ENCODE measurements at places on chromosomes 4 and X.

DNA sequence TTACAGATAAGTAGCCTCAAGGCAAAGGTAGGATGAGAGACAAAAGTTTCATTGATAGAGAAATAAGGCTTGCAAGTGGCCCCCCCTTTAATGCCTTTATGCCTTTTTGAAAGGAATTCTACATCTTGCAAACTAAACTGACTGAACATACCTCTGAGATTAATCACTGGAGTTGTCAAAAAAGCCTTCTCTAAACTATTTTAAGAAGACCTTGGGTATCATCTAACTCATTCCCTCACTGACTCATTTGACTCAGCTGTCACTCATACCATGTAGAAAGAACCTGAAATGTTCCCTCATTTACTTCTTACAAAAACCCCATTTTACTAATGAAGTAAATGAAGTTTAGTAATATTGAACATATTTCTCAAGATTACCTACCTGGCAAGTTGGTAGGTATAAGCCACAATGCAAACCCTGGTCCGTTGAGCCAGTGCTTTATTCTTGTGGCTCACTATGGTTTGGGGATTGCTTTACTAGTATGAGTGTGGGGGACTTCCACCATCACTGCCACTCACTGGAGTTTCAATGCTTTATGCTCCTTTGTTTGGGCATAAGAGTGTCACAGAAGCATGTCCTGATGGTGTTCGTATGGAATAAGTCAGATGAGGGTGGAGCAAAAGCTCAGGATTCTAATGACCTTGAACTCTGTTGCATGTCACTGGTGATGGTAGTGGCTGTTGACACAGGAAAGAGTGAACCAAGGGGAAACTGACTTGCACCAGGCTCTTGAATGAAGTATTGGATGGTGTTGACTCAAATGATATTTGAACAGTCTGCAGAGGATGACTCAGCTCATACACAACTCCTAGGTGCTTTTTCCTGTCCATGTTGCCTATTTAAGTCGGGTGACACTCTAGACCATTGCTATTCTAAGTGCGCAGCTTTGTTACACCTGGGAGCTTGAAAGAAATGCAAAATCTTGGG is 305.5 kb upstream of the EMCN start:
- no peak for DNase-seq

DNA sequence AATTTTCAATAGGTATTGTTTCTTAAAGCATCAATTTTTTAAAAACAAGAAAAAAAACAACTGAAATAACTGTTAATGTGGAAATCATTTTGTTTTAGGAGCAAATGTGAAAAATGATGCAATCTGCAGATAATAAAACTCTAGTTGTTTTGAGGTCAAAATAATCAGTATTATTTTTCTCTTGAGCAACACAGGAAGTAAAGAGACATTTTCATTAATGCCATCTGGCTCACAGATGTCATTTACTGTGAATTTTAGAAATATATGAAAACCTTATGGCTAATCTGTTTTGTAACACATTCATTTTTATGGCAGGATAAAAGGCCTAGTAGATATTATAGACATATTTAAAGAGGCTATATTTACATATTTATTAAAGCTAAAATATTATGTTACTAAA is 141.6 kb downstream of the PCDH18 start:
- DNase-seq = no peak

- no peak for DNase-seq
Observed at GRCh38 chr4:54185866-54186265, 43.2 kb upstream of the PDGFRA start.

- DNase-seq = no peak
Observed at GRCh38 chrX:77658886-77659285, 127.1 kb downstream of the ATRX start.

DNA sequence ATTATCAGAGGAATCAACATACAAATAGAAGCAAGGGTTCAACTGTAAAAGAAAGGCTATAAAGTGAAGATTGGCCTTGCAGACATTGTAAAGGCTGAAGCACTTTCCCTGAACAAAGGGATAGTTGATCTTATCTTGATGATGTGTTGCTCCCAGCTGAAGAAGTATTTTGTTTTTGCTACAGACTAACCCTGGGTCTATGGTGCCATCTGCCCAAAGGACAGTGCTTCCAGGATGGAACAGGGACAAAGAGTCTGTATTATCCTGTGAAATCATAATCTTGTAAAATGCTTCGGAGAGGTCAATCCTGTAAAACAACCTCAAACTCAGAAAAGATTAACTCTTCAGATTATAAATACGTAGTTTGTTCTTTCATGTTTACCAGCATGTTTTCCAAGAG is 251.7 kb upstream of the ANKRD50 start:
- DNase-seq = no peak

DNA sequence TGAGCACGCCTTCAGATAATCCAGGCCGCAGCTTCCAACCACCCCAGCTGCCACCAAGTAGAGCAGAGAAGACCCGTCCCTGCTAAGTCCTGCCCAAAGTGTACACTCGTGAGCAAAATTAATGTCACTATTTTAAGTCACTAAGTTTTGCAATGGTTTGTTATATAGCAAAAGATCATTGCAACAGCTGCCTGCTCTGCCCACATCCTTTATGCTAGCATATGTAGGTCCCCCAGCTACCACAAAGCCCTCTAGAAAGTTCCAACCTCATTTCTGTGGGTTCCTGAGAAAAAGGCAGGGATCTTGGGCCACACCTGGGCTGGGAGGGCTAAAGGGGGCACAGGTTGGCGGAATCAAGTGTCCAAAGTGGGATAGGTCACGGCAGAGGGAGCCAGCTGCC is 346.9 kb downstream of the BCOR start:
- DNase-seq = no peak

- DNase-seq = no peak
Observed at GRCh38 chr4:73309211-73309610, 50.6 kb upstream of the ANKRD17 start.

DNA sequence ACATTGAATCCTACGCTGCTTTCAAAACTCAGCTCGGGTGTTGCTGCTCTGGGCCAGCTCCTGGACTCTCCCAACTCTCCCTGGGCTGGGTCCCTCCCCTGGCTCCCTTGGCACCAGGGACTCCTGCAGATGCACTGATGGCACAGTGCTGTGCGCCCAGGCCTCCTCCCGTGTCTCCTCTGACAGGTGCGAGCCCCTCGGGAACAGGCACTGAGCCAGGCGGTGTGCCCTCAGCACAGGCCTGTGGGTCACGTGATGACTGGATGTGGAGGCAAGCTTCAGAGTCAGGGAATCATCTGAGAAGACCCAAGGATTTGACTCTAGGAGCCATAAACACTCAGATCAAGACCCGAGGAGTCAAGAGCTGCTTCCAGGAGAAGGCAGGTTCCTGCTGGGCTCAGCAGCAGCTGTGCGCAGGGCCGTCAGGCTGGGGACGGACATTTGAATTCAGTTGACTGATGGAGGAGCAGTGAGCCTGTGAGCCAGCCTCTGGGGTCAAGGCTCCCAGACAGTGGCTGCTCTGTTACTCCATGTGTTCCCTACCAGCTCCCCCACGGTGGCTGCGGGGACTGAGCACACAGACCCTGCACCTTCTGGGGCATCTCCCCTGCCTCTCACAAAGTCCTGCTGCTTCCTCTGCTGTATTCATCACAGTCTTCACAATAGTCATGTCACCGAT is 33.0 kb downstream of the NAT8L start:
- DNase-seq = no peak

GRCh38 chr4:180768610-180769009 is 1474.6 kb upstream of the TENM3 start:
- no peak for DNase-seq

DNA sequence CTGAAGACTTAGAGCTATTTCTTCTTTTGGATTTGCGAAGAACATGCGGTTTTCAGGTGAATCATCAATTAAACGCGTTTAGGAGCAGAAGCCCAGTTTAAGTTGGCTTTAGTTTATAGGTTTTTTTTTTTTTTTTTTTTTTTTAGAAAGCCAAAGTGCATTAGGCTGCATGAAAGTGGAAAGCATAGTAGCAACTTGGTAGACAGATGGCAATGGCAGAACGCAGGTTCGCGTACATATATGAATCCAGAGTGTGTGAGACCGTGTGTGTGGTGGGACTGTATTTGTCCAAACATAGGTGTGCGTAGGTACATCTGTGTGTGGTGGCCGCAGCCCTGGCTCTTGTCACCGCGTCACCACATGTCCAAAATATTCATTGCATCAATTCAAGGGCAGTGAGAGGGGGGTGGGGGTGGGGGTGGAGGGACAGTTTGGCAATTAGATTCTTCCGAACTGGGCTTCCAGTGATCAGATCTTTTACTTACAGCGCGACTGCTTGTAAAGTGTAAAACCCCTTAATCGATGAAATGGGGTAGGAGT is 901 bp downstream of the JADE1 start:
- DNase-seq = no peak

DNA sequence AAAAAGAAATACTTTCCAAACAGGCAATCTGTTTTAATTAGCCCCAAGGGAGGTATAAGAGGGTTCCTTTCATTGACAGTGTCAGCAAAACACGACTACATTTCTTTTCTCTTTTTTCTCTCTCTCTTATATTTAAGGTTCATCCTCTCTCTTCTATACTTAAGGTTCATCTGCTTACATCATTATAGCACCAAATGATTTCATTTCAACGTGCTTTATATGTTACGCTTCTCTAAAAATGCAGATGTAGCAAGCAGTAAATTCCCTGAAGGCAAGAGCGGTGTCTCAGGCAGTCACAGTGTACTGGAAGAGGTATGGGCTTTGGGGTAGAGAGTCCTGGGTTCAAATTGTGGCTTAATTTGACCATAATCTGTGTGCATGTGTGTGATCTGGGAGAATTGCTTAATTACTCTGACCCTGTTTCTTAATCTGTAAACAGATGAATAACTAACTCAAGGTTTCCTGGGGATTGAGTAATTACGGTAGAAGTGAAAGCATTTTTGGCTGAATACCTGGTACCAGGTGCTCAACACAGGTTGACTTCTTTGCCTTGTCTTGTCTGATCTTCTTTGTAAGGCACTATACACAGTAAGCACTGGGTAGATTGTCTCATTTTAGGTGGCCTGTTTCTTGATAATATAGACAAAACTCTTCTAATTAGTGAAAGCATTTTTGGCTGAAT is 180.8 kb downstream of the SPRY1 start:
- no peak for DNase-seq
